ENCODE measurements at places on chromosomes 5 and 9. TPM values are rescaled to one million over a fixed set of nuclear protein-coding genes. Genes with fewer than 3 reads are reported as not detected.

The LPCAT1 gene
- total RNA-seq = 475 TPM

The IL4 gene
- not detected for total RNA-seq

The ADAMTS2 gene
- total RNA-seq = 13.0 TPM

DNA sequence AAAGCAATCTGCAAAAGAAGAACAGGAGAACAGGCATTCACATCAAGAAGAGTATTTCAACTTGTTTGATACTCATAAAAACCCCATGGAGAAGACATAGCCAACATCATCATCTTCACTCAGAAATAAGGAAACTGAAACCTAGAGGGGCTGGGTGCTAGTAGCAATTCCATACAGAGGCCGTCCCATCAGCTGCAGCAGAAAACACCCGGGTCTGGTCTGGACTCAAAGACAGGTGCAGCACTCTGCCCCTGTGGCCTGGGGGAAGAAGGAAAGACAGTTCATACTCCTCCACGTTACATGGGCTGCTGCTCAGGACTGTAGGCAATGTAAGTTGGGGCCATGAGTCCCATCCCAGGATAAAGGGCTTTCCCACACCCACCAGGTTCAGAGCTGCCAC, 11.6 kb downstream of the GZMA start:
- no peak for DNase-seq

- no peak for DNase-seq
Observed at GRCh38 chr5:127562252-127562651, 44.8 kb downstream of the PRRC1 start.

GRCh38 chr5:140381972-140382371, 19.7 kb upstream of the ANKHD1 start:
- DNase-seq = no peak

DNA sequence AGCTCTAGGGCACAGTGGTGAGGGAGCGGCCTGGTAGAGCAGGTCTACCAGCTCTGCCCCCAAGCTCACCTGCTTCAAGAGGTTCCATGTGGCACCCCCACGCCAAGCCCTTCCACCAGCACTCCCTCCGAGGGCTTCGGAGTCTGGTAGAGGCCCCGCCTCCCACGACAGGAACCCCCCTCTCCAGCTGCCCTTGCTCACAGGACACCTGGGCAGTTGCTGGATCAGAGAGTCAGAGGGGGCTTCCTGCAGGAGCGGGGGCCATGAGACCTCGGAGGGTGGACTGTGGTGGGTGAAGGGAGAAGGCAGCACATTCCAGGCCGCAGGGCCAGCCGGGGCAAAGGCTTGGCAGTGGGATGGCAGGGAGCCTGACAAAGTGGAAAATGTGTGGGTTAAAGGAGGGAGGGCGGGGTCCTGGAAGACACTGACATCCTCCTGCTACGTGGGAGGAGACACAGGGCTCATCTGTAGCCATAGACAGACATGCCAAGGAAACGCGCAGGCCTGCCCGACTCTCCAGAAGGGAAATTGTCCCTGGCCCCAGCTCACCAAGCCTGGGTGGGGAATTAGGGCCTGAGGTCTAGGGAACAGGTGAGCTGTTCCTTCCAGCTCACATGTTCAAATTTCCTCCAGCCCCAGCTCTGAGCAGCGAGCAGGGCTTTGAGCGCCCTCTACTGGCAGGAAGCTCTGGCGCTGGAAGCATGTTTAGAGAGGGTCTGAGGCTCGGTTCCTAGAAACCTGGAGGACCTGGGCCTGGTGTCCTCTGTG, 74.2 kb downstream of the NTNG2 start:
- peak; percentile 84 for DNase-seq

The EXOSC3 gene
- 34.6 TPM for total RNA-seq

DNA sequence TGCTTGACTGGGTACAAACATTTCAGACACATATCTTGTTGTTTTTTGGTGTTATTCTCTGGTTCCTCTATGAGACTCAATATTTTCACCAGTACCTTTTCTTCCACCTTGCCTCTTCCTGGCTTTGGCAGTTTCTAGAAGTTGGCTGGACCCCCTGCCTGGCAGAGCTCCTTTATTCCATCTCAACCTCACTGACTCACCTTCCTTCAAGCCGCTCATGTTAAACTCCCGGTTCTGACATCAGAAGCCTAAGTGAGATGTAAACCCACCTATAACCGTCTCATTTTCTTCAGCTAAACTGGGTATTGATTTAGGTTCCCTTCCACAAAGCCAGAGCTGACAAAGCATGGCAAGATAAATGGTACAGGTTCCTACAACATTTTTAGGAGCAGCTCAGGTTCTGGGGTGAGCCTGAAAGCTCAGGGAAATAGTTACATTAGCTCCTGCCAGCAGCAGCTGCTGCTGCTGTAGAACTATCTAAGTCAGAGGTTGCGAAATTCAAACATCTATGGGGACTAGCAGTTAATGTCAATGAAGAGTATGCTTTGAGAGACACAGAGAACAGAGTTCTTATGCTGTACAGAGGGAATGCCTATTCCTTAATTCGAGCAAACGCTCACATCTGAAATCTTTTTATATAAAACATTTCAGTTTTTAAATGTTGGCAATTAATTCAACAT, 197.1 kb upstream of the NR3C1 start:
- no peak for DNase-seq

The SPINK4 gene
- total RNA-seq = not detected

- DNase-seq = no peak
Observed at GRCh38 chr9:125885405-125886034, 138.3 kb downstream of the PBX3 start.

The HSPA5 gene
- 201 TPM for total RNA-seq

DNA sequence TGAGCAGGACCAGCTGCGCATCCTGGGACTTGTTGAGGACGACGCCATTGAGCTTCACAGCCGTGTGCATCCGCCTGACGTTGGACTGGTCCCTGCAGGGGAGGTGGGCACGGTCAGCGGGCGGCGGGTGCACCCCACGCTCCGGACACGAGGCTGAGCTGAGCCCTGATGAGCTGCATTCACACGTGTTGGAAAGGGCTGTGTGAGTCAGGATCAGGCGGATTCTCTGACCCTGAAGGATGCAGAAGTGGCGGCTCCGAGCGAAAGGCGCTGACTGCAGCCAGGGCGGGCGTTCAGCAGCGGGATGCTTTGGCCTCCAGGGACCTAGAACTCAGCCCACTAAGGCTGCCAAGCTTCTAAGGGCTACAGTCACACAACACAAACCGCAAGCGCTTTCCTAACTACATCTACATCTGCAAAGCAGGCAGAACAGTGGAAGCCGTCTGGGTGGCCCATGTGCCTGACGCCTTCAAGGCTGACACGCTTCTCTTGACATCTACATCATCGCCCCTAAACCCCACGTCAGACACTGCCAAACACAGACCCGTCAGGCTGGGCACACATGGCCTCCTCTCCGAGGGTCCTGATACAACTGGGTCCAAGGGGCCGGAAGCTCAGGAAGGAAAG, 44.9 kb downstream of the NKD2 start:
- no peak for DNase-seq

The TMEM232 gene
- total RNA-seq = 11.4 TPM

GRCh38 chr9:133135146-133135745, 14.2 kb upstream of the RALGDS start:
- peak; percentile 78 for DNase-seq

Data from lower lobe of right lung (tissue), 2 donors.